HL-60 (cell line): ENCODE measurements at places on chromosomes 12 and 14.

DNA sequence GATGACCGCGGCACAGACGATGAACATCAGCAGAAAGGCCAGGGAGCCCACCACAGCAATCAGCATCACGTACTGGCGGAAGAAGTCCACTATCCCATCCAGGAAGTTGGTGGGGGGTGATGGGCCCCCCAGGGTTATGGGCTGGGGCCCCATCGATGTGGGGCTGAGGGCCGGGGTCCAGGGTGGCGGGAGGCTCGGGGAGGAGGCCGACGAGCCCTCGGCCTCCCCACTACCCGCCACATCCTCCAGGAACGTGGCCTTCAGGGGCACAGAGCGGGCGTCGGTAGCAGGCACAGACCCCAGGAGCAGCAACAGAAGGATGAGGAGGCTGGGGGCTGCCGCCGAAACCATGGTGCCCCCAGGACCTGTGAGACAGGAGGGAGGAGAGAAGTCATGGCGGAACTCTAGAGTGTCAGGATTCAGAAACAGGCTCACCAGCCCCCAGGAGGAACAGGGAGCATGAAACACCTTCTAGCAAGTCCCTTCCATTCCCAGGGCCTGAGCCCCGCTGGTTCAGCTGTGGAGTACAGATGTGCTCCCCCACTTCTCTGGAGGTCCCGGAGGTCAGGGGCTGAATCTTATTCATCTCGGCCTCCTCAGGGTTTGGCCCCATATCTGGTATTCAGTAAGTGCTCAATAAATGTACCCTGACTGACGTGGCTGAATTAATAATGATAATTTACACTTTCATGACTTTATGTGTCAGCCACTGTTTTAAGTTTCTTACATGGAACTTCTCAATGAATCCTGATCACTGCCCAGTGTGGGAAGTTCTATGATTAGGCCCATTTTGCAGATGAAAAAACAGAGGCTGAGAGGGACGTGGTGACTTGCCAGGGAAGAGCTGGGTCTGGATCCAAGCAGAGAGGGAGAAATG lies 5.6 kb downstream of the TMEM119 start:
- DNase-seq: no peak

GRCh38 chr12:22610131-22610530 lies 14.8 kb upstream of the ETNK1 start:
- DNase-seq: no peak

DNA sequence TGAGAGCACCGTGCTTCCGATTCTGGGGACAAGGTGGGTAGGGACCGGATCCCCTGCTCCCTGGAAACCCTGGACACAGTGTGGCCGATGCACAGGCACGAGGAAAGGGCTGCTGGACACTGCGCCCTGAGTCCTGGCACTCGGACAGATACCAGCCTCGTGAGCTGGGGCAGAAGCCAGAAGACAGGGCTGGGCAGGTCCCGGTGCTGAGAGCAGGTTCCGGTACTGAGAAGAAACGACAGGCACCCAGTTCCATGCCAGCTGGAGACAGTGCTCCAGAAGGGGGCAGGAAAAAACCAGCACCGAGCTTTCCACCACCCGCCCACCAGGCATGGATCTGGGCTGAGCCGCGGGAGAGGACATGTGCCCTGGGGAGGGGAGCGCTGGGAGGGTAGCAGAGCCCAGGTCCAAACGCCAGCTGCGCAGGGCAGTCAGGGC lies 6.5 kb downstream of the XRCC3 start:
- no peak for DNase-seq

- DNase-seq: no peak
Measured at GRCh38 chr14:101726295-101726953, 35.1 kb upstream of the PPP2R5C start.

DNA sequence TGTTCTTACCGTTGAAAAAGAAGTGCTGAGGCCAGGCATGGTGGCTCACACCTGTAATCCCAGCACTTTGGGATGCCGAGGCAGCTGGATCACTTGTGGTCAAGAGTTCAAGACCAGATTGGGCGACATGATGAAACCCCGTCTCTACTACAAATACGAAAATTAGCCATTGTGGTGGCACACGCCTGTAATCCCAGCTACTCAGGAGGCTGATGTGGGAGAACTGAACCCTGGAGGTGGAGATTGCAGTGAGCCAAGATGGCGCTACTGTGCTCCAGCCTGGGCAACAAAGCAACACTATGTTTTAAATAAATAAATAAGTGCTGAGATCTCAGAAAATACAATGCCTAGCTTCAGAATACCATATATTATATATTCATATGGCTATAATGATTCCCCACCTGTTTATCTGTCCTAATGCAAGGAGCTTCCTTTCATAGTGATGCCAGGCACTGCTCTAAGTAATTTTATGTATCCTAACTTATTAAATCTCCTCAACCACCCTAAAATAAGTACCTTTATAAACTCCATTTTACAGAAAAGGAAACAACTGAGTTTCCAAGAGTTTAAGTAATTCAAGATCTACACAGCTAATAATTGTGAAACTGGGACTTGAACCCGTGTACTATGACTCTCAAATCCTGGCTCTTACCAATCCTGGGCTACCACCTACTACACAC lies 7.3 kb downstream of the PHLDA1 start:
- DNase-seq: no peak

DNA sequence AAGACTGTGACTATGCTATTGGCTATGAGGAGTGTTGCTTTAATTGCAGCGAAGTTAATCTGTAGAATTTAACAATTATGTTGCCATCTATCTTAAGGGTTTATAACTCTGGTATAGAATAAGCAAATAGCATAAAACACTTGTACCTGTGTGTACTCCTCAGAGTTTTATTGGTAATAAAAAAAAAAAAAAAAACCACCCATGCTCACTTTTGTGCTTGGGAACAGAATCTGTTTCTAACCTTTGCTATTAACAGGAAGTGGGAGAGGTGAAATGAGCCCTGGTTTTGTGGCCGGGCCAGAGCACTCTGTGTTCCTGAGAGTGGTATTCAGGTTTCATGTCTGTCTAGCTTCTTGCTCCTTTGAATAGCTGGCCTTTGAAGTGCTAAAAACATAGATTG lies 53.1 kb downstream of the PDE3A start:
- no peak for DNase-seq
